ENCODE measurements at places on chromosomes 1 and 21.

GRCh38 chr21:41664881-41665765 lies 101.7 kb downstream of the RIPK4 start:
- no peak overlapping the region for H3K4me3 ChIP-seq
- H3K27ac ChIP-seq: no peak overlapping the region
- H3K4me1 ChIP-seq: peaks cover 16% of the 10 kb centered on the region
- no peaks in the 10 kb centered on the region for H3K36me3 ChIP-seq
- no peak for DNase-seq

DNA sequence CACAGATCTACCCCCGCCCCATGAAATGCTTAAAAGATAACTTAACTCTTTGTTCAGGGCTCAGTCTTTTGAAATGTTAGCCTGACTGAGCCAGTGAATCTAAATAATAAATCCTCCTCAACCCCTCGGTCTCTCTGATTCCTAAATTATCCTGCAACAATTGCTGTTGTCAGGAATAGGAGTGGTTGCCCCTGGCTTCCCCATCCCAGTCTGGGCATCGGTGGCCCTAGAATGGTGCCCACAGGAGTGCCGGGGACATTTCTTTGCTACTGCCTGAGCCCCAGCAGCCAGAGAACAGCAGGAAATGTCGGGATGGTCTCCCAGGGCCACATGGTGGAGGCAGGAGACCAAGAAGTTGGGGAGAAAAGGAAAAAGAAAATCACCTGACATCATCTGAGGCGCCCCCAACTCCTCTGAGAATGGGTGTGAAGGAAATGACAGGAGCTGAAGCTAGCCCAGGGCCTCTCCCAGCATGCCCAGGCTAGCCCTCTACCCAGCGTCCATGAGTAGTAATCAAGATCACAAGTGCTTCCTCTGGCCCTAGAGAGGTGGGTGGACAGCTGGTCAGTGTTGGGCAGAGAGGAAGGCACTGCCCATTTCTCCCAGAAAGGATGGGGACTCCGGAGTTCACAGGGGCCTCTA lies 1.6 kb downstream of the PADI4 start:
- H3K27ac ChIP-seq: no peak overlapping the region
- H3K27me3 ChIP-seq: no peaks in the 10 kb centered on the region
- H3K36me3 ChIP-seq: no peaks in the 10 kb centered on the region
- no peak overlapping the region for H3K4me3 ChIP-seq
- no peak for DNase-seq

DNA sequence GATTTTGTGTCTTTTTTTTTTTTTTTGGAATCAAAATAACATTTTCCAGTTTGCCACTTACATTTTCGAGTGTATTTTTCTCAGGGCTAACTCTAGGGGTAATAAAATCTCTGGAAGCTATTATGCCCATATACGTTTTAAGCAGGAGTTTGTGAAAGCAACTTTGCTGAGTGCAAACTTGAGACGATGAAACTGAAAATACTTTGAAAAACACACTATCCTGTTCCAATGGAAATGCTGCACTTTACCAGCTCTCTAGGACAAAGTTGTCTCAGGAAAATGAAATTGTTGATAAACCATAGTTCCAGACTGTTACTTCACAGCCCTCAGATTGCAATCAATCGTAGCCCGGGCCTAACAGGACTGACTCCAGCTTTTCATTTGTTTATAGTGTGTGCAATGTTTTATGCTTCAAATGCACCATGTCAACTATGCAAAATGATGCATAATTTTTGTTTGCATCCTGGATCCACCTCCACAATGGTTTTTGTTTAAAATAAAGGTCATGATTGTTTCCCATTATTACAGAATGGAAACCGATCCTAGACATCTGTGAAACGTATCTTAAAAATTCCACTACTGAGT lies 220.6 kb upstream of the PKN2 start:
- H3K36me3 ChIP-seq: no peaks in the 10 kb centered on the region
- no peak overlapping the region for H3K27ac ChIP-seq
- H3K4me1 ChIP-seq: peaks cover 11% of the 10 kb centered on the region

DNA sequence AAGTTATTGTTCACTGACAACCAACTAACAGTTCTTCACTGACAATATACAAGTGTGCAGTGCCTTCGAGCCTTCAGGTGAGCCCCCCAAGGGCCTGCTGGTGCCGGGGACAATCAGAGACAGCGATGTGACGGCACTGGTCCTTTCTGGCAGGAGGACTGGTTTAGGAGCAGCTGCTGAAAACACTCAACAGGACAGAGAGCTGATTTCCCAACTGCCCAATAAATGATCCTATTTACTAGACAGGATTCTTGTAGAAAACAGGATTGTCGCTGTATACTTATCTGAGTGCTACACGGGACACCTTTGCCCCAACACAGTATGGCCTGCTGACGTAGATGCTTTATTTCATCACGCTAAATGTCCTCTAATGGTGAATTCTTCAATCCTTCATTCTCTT lies 65.4 kb downstream of the TP53BP2 start:
- H3K4me1 ChIP-seq: no peaks in the 10 kb centered on the region
- H3K4me3 ChIP-seq: no peak overlapping the region
- no peak overlapping the region for H3K27ac ChIP-seq
- H3K27me3 ChIP-seq: no peaks in the 10 kb centered on the region
- H3K36me3 ChIP-seq: peaks cover 15% of the 10 kb centered on the region

DNA sequence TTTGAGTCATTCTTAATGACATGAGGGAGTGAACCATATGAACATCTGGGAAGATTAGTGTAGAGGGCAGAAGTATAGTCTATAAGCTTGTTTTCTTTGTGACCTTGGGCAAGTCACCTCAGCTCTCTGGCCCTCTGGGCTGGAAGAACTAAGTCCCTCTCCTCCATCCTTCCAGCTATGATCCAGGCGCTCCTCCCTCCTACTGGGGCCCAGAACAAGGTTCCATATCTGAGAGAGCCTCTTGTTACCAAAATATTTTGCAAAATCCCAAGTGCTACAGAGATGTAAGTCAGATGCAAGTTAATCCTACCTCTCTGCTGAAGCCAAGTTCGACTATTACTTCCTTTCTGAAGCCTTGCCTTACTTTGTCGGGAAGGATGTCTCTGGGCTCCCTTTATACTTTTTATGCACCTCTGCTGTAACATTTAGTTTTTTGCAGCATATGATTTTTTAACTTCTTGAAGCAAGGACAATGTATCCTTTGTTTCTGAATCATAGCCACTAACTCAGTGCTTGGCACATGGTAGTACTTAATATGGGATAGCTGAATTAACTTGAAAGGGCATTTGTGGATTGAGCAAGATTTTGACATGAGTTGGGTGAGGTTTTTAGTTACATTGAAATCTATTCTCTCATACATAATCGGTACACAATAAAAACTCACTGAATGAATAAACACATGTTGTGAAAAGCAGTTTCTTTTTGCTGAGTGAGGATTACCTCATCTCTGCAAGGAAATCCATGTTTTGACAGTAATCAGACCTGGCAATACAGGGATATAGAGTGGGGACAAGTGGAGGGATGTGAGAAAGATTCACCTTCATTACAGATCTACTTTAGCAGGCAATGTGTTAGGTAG lies 54.7 kb upstream of the BEND5 start:
- H3K36me3 ChIP-seq: no peaks in the 10 kb centered on the region
- H3K4me1 ChIP-seq: no peaks in the 10 kb centered on the region
- no peak overlapping the region for H3K27ac ChIP-seq
- peaks cover 12% of the 10 kb centered on the region for H3K27me3 ChIP-seq
- no peak for DNase-seq
- no peak overlapping the region for H3K4me3 ChIP-seq

GRCh38 chr21:31509194-31510017 lies 150.1 kb upstream of the SOD1 start:
- H3K27me3 ChIP-seq: no peaks in the 10 kb centered on the region
- H3K4me3 ChIP-seq: peak overlapping the region; percentile 41
- peaks cover 43% of the 10 kb centered on the region for H3K4me1 ChIP-seq
- peak; percentile 67 for DNase-seq
- no peaks in the 10 kb centered on the region for H3K36me3 ChIP-seq
- H3K27ac ChIP-seq: peak overlapping the region; percentile 69

GRCh38 chr1:94259635-94260289 lies 22.4 kb upstream of the ARHGAP29 start:
- H3K36me3 ChIP-seq: no peaks in the 10 kb centered on the region
- DNase-seq: no peak
- H3K27me3 ChIP-seq: no peaks in the 10 kb centered on the region
- H3K4me1 ChIP-seq: peaks cover 56% of the 10 kb centered on the region
- H3K4me3 ChIP-seq: no peak overlapping the region

DNA sequence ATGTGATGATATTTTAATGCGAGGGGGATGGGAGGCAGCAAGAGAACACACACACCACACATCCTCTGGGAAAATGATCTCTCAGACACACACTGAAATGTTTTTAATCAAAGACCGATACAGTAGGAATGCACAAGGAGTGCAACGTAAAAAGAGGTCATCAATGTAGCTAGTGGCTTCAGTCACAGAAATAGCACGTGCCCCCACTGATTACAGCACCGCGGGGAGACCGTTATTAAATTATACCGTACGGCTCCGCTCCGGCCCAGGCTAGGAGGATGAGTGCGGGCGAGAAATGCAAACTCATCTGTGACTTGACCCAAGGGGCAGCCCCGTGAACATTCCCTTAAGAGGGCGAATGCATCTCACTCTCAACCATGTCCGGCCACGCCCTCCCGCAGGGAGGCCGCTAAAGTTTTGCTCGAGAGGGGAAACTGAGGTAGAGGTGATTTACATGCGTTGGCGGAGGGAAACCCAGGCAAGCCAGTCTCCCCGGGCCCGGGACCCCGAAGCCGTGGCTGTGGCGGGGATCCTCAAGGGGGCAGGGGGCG lies 552 bp downstream of the UBR4 start:
- H3K4me1 ChIP-seq: peaks cover 10% of the 10 kb centered on the region
- H3K36me3 ChIP-seq: peaks cover 8% of the 10 kb centered on the region
- H3K27ac ChIP-seq: peak overlapping the region; percentile 80
- H3K4me3 ChIP-seq: peak overlapping the region; percentile 85
- DNase-seq: no peak

- peaks cover 30% of the 10 kb centered on the region for H3K27me3 ChIP-seq
- no peak for DNase-seq
- no peak overlapping the region for H3K4me3 ChIP-seq
- H3K27ac ChIP-seq: no peak overlapping the region
- H3K4me1 ChIP-seq: no peaks in the 10 kb centered on the region
Measured at GRCh38 chr1:167499664-167500101, 18.6 kb downstream of the CD247 start.

DNA sequence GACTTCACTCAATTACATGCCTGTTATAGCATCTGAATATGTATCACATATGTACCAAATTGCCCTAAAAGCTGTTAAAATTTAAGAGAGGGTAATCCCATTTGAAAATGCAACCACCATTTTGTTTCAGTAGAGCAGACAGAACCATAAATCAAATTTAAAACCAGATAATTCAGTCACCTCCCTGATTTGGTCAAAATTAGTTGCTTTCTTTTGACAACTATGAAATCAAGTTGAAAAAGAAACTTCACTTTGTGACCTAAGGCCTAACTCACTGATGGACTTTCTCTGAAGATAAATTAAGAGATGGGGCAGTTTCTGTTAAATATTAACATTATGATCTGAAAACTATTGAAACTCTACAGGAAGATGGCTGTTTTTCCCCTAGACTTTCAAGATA lies 6.7 kb downstream of the GORAB start:
- H3K4me3 ChIP-seq: no peak overlapping the region
- H3K27me3 ChIP-seq: no peaks in the 10 kb centered on the region
- H3K36me3 ChIP-seq: peaks cover 28% of the 10 kb centered on the region
- no peak overlapping the region for H3K27ac ChIP-seq
- no peak for DNase-seq

DNA sequence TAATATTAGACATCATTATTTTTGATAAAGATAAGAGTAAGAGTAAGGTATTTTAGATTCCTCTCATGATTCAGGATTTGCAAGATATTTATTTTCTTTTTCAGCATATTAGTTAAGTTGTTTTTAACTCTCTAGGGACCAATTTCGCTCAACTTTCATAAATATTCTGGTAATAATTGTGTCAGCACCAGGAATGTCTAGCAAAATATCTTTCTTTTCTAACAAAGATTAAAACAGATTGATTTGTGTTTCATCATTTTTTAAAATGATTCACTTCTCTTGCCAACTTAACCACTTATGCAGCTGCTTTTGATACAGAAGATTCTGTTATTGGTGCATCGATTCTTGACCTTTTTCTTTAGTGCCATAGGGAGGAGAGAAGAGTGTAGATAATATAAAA lies 172.8 kb upstream of the PTGFR start:
- H3K27me3 ChIP-seq: no peaks in the 10 kb centered on the region
- H3K4me1 ChIP-seq: no peaks in the 10 kb centered on the region
- DNase-seq: no peak
- no peaks in the 10 kb centered on the region for H3K36me3 ChIP-seq
- H3K27ac ChIP-seq: no peak overlapping the region

GRCh38 chr1:33402206-33402605 lies 28.7 kb downstream of the PHC2 start:
- no peaks in the 10 kb centered on the region for H3K27me3 ChIP-seq
- H3K4me3 ChIP-seq: no peak overlapping the region
- H3K27ac ChIP-seq: no peak overlapping the region
- peaks cover 14% of the 10 kb centered on the region for H3K36me3 ChIP-seq
- H3K4me1 ChIP-seq: no peaks in the 10 kb centered on the region

- no peak overlapping the region for H3K27ac ChIP-seq
- H3K36me3 ChIP-seq: no peaks in the 10 kb centered on the region
- H3K4me3 ChIP-seq: no peak overlapping the region
- H3K4me1 ChIP-seq: no peaks in the 10 kb centered on the region
- H3K27me3 ChIP-seq: no peaks in the 10 kb centered on the region
Measured at GRCh38 chr1:116832308-116832931, 77.3 kb upstream of the PTGFRN start.

DNA sequence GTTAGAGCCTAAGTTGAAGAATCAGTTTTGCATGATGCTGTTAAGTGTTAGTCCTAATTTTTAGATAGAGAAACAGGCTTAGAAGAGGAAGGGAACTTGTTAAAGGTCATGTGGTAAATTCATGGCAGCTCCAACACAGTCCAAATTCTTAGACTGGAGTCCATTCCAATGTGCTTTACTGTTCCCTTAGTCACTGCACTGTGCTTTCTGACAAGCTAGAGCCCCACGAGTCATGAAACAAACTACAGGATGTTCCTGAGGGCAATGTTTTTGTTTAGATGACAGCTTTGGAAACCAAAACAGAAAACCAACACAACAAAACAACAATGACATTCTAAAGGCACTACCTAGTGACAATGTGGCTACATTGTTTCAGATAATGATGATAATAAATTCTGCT lies 23.1 kb upstream of the RGS4 start:
- H3K27ac ChIP-seq: no peak overlapping the region
- no peaks in the 10 kb centered on the region for H3K27me3 ChIP-seq
- no peaks in the 10 kb centered on the region for H3K36me3 ChIP-seq
- no peak for DNase-seq
- H3K4me1 ChIP-seq: no peaks in the 10 kb centered on the region
- no peak overlapping the region for H3K4me3 ChIP-seq

- no peaks in the 10 kb centered on the region for H3K27me3 ChIP-seq
- H3K4me1 ChIP-seq: no peaks in the 10 kb centered on the region
- no peak overlapping the region for H3K4me3 ChIP-seq
- DNase-seq: no peak
Measured at GRCh38 chr1:3349161-3349967, 105.1 kb upstream of the ARHGEF16 start.

- H3K36me3 ChIP-seq: no peaks in the 10 kb centered on the region
- no peaks in the 10 kb centered on the region for H3K27me3 ChIP-seq
- no peak overlapping the region for H3K4me3 ChIP-seq
- H3K4me1 ChIP-seq: no peaks in the 10 kb centered on the region
- DNase-seq: no peak
- no peak overlapping the region for H3K27ac ChIP-seq
Measured at GRCh38 chr1:204260601-204261197, 46.9 kb upstream of the GOLT1A start.

GRCh38 chr1:181660621-181661020 lies 177.3 kb downstream of the CACNA1E start:
- DNase-seq: no peak
- no peak overlapping the region for H3K27ac ChIP-seq
- no peak overlapping the region for H3K4me3 ChIP-seq
- H3K27me3 ChIP-seq: 0 out of 2 replicates have a peak, but pooled peaks cover 12% of the 10 kb centered on the region
- no peaks in the 10 kb centered on the region for H3K4me1 ChIP-seq
